Stimulated activated CD8-positive, alpha-beta memory T cell treated with anti-CD3 and anti-CD28 coated beads, Interleukin-2, amount 100 ng/mL, for 48 hours (primary cell): ENCODE measurements at places on chromosomes 2 and 18.

DNA sequence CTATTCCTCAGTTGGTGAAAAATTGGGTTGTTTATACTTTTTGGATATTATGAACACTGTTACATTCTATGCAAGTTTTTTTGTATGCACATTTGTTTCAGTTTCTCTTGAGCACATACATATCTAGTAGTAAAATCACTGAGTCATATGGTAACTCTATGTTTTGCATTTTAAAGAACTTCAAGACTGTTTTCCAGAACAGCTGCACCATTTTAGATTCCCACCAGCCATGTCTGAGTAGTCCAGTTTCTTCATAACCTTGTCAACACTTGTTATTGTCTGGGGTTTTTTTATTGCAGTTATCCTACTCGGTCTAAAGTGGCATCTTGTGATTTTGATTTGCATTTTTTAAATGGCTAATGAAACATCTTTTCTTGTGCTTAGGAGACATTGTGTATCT is 100.3 kb upstream of the OTOS start:
- DNase-seq = no peak

DNA sequence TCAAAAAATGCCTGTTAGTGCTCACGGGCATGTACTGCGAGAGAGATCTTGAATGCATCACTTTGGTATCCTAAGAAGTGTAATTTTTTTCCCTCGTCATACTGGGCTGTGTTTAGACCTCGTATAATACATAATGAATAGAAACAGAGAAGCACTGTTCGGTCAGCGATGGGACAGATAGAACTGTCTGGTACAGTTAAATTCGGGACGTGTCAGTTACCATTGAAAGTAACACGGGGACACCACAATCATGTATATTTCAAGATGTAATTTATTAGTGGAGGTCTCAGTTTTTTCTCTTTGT is 1.8 kb downstream of the PKP4 start:
- DNase-seq = no peak

DNA sequence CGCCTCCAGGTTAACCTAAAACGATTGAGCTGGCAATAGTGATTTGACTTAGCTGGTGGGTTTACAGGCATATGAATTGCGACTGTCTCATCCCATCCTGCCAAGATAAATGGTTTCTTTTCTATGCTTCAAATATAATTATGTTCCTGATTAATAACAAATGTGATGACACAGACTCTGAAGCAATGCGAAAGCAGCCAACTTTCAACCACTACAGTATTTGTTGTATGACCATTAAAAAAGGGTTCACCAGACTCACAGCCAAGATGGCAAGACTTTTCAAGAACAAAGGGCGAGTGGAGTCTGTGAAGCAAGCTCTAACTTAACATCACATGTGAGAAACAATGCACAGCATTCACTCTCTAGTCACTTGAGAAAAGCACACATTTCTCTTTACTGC is 186.6 kb downstream of the PID1 start:
- DNase-seq = no peak

- DNase-seq = no peak
These were observed 307.4 kb downstream of the CTNNA2 start for GRCh38 chr2:79820281-79820680.

- no peak for DNase-seq
These were observed 10.5 kb upstream of the SLC1A4 start for GRCh38 chr2:64978514-64979268.

- no peak for DNase-seq
These were observed 106.6 kb upstream of the CYP1B1 start for GRCh38 chr2:38182492-38183003.

GRCh38 chr18:61551586-61551985 is 218.4 kb downstream of the CDH20 start:
- no peak for DNase-seq

- DNase-seq = no peak
These were observed 132.7 kb upstream of the MYCN start for GRCh38 chr2:15807418-15808203.

- no peak for DNase-seq
These were observed 267.3 kb downstream of the CLIP4 start for GRCh38 chr2:29382486-29382885.

GRCh38 chr2:151271824-151272223 is 10.2 kb upstream of the RBM43 start:
- no peak for DNase-seq

DNA sequence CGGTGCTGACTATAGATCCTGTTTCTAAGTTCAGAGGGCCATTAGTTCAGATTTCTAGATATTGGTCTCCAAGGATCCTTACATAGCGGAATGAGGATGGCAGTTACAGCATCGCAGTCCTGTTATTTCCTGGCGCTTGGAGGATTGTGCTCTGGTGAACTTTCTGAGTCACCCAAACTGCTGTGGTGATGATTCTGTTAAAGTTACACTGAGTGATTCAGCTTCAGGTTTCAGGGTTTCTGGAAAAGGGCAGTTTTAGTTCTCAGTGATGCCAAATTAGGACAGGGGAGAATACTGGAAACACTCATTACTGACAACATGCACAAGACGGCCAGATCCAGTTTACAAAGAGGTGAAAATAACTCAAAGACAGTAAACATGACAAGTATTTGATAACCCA is 52.1 kb upstream of the ANKRD62 start:
- DNase-seq = no peak

- DNase-seq = no peak
These were observed 78.3 kb downstream of the SKA1 start for GRCh38 chr18:50453014-50453680.

DNA sequence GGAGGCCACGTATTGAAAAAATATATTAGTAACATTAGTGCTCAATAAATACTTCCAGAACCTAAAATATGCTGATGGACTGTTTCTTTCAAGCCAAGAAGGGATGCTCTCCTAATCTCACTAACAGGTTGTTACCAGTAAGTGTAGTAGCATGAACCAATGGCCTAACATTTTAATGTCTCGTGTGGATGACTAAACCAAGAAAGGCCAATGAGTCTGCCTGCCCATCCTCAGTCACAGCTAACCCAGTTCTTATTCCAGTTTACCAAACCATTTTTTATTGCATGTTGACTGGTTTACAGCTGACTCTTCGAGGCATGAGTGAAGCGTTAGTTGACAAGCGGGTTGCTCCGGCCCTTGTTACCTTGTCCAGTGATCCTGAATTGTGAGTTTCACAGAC is 45.1 kb upstream of the TNFRSF11A start:
- DNase-seq = no peak

DNA sequence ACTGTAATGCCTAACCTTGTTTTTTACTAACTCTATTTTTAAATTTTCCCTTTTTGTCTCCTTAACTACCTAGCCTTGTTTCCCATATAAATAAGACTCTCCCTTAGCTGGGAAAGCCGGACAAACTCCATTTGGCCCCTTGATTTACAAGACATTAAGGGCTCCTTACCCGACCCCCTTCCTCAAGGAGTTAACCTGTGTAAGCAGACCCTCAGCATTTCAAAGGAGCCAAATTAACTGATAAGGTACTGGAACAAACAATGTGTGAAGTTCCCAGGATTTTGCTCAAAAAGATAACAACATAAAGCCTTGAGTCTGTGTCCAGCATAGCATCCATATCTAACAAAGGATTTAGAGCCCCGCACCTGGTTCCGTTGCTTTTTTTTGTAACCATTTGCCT is 59.6 kb upstream of the C2orf15 start:
- DNase-seq = no peak

- no peak for DNase-seq
These were observed 18.8 kb upstream of the MREG start for GRCh38 chr2:216031960-216032689.

- no peak for DNase-seq
These were observed 368.4 kb downstream of the MTX2 start for GRCh38 chr2:176637486-176638166.

GRCh38 chr2:239160226-239161143 is 240.3 kb downstream of the HDAC4 start:
- DNase-seq = no peak

- no peak for DNase-seq
These were observed 209.6 kb upstream of the TNP1 start for GRCh38 chr2:217069263-217070042.

DNA sequence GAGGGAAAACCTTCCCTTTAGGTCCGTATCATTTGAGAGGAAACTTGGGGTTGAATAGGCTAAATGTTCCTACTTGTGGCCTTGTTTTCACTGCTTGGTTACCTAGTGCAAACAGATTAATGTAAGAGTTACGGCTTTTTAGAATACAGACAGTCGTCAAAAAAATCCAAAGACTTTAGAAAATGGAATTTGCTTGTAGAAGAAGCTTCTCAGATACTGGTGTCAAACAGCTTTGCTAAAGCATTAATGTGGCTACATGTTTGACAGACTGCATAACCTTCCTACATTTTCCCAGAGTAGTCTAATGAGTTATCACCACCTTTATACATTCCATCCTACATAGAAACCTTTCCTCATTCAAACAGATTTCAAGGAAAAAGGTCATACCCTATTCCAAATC is 114.6 kb downstream of the FMNL2 start:
- no peak for DNase-seq

GRCh38 chr18:13381944-13382365 is 163.4 kb downstream of the LDLRAD4 start:
- DNase-seq = no peak

- no peak for DNase-seq
These were observed 138.8 kb upstream of the CTAGE1 start for GRCh38 chr18:22556222-22557167.

- no peak for DNase-seq
These were observed 180.6 kb upstream of the GLI2 start for GRCh38 chr2:120555092-120555491.

DNA sequence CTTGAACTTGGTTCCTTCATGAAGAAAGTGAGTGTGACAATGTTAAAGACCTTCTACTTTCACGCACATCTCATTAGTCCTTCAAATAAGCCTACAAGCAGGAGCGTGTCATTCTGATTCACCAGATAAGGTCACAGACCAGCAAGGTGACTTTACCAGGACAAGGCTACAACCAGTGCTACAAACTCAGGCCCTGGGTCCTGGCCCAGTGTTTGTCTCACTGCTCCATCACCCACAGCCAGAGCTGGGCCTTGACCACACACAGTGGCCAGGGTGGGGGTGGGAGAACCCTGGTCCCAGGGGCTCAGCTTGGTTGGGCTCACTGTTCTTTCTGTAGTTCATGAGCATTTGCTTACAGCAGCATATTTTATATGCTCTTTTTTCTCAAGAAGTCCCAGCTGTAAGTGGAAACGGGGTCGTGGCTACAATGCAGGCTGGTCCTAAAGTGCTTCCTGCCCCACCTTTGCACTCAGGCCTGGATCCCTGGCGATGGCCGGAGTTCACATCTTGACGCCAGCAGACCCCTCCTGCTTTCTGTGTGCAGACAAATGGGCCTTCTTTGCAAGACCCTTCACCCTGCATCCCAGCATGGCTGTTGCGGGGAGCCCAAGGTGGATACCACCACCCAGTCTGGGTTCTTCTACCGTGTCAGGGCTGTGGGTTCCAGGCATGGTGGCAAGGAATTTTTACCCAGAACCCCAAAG is 153.6 kb upstream of the EPAS1 start:
- no peak for DNase-seq

DNA sequence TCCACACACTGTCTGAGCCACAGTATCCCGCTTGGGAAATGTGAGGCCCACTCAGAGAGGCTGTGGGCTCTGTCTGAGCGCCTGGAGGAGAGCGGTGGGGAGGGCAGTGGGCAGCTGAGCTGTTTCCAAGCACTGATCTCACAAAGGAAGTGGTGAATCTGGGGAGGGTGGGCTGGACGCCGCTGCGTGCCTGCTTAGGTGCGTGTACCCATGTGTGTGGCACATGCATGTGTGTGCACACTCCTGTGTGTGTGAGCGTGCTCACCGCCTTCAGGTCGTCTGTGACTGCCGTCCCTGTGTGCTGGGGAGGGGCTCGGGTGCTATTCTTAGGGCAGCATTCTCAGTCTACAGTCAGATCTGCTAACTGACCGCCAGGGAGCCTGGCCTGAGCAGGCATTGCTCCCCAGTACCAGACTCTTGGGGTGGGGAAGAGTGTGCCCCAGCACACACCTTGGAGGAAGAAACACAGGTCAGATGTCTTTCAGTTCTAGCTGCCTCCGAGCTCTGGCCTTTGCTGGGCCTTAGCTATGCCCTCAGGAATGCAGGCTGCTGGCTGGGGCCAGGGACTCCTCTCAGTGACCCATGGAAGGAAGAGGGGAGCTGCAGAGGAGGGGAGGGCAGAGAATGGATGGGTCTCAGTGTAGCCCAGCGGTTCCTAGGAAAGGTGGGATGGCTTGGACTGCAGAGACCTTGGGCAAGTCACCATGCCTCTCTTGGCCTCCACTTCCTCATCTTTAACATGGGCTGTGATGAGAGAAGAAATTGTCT is 31.4 kb downstream of the KCNIP3 start:
- DNase-seq = no peak

DNA sequence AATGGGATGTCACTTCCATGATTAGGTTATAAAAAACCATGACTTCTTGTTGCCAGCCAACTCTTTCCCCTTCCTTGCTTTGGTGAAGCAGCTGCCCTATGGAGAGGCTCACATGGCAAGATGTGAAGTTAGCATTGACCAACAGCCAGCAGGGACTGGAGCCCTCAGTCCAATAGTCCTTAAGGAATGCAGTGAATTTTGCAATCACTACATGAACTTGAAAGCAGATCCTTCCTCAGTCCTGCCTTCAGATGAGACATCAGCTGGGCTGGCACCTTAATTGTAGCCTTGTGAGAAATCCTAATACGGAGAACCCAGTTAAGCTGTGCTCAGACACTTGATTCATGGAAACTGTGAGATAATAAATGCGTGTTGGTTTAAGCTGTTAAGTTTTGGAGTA is 61.8 kb downstream of the ATP8B1 start:
- no peak for DNase-seq

DNA sequence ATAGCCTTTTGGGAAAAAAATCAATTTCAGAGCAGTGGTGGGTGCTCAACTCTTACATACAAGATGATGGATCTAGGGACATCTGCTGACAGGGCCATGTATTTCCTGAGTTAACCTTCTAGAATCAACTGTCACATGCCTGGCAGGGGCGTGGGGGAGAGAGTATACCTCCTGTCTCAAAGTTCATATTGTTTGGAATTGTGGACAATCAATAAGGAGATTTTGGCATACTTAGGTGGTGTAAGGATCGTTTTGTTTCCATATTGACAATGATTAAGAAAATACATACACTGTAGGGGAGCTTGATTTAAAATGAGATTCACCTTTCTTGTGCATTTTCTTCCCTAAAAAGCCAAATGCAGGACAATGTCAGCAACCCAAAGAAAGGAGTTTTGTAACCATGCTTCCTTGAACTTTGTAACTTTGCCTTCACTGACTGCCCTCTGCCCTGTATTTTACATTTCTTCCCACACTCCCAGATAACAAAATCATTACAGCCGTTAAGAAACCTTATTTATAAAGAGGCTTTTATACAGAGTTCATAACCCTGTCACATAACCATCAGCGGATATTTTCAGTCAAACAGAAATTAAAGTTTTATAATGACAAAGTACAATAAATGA is 88.4 kb downstream of the MEP1B start:
- no peak for DNase-seq
